ENCODE measurements at places on chromosomes 16 and 17. TPM values are rescaled to one million over a fixed set of nuclear protein-coding genes. Genes with fewer than 3 reads are reported as not detected.
A peak's percentile ranks its signal among the peaks of the same experiment; 100 is the strongest.

- no peak for DNase-seq
Observed at GRCh38 chr16:73997340-73997711, 299.3 kb upstream of the PSMD7 start.

DNA sequence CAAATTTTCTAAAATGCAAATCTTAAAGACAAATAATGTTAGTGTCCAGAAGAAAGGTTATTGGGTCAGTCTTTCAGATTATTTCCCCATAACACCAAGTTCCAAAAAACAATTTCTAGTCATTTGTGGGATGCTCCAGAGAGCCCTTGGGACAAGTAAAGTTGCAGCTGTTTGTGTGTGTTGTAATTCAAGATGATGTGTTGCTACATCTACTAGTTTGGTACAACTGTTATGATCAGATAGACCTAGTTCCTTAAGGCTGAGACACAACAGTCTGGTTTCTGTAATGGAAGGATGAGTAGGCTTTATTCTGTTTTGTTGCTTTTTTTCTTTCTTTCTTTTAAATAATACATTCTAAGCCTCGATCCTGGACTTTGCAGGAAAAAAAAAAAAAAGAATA lies 41.9 kb downstream of the PIGL start:
- DNase-seq, result no peak

DNA sequence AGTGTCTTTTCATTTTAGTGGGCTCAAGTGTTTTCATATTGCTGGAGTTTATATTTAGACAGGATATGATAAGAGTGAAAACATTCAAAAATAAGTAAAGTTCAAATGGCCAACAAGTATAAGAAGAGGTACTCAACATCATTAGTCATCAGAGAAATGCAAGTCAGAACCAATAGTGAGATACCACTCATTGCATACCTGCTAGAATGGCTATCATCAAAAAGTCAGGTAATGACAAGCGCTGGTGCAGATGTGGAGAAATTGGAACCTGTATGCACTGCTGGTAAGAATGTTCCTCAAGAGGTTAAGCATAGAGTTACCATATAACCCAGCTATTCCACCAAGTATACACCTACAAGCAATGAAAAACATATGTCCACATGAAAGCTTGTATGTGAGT lies 87.8 kb downstream of the WNT3 start:
- no peak for DNase-seq

- DNase-seq, result no peak
Observed at GRCh38 chr16:26133416-26134093, 441.8 kb downstream of the HS3ST4 start.

- peak; percentile 91 for DNase-seq
Observed at GRCh38 chr17:77174928-77175661, 34.3 kb downstream of the SEC14L1 start.

GRCh38 chr16:86127366-86127765 lies 228.4 kb downstream of the IRF8 start:
- no peak for DNase-seq

- DNase-seq, result no peak
Observed at GRCh38 chr17:7215652-7216180, 3.9 kb downstream of the DLG4 start.

- peak; percentile 14 for DNase-seq
Observed at GRCh38 chr17:40963838-40964237, 2.9 kb downstream of the KRT39 start.

- no peak for DNase-seq
Observed at GRCh38 chr16:4293181-4293716, 20.4 kb upstream of the TFAP4 start.

DNA sequence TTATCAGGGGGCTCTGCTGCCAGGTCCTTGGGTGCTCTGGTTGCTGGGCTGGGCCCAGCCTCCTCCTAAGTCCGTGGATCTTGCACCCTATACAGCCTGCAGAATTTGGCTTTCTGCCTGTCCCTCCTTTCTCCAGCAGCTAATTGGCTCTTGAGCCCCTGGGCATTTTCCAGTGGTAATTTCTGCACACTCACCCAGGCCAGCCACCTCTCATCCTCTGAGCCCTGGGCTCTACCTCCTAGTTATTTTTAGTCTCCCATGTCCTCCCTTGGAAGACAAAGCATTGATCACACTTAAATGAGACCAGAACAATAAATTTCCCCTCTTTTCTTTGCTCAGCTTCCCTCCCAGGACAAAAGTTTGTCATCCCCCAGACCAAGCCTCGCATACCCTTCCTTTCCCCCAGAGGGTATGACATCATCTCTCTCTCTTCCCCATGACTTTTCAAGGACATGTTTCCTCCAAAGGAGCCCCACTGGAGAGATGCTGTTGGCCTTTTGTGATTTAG lies 38.1 kb downstream of the C17orf75 start:
- DNase-seq, result no peak

GRCh38 chr17:18011286-18011685 lies 27.7 kb downstream of the ATPAF2 start:
- DNase-seq, result no peak

DNA sequence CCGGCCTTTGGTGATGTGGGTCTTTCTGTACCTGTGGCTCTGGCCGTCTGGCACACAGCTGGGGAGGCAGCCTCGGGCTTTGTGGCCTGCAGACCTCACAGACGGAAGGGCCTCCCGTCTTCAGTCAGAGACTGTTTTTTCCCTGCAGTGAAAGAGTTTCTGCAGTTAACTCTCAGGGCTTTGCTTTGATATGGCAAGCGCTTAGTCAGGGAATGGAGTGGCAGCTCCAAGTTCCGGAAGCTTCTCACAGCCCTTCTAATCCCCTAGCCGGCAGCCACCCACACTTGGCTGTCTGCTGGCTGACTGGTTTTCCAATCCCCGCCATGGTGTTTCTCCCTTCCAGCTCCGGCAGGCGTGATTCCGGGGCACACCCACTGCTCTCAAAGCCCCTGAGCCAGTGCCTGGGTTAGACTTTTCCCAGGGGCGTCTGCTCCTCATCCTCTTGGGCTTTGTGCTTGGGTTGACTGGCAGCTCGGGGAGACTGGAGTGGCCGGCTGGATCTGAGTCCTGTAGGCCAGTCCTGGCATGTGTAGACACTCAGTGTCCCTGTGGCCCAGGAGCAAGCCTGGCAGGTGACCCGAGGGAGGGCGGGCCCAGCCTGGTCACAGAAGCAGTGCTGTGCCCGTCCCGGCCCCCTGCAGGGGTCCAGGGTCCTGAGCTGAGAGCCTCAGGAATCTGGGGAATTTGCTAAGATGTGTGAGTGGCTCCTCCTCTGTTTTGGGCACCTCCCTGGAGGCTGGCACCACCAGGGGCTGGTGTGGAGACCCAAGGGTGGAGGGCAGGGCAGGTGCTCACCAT lies 29.9 kb downstream of the BAIAP2 start:
- DNase-seq, result no peak

- DNase-seq, result peak; percentile 77
Observed at GRCh38 chr16:30628628-30629540, 18.7 kb upstream of the ZNF689 start.

The PPM1E gene
- polyA plus RNA-seq, result 0.01 TPM

The MYH1 gene
- not detected for polyA plus RNA-seq

The SSTR5 gene
- polyA plus RNA-seq, result 0.52 TPM

Data from endothelial cell of umbilical vein (primary cell).